ENCODE measurements at places on chromosomes 6 and 20. TPM values are rescaled to one million over a fixed set of nuclear protein-coding genes. Genes with fewer than 3 reads are reported as not detected.

- DNase-seq, result no peak
Observed at GRCh38 chr6:138035070-138035469, 72.1 kb downstream of the PERP start.

GRCh38 chr20:1269235-1269634, 3.1 kb downstream of the SNPH start:
- DNase-seq, result no peak

The TMX4 gene
- total RNA-seq, result 53.3 TPM

DNA sequence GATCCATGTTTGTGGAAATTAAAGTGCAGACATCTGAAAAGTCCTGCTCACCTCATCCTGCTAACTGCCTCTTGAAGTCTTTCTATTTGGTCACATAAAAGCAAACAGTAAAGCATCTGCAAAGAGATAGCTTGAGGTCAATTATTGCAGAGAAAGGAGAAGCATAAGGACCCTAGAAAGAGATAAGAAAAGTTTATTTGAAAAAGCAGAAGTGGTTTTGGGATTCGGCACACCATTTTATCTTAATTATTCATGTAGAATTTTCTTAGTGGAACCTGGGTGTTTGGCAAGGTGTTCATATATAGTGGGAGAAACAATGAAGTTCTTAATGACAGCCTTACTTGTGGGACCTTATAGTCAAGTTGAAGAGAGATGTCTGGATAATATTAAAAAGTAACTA, 280.8 kb downstream of the CENPW start:
- no peak for DNase-seq

DNA sequence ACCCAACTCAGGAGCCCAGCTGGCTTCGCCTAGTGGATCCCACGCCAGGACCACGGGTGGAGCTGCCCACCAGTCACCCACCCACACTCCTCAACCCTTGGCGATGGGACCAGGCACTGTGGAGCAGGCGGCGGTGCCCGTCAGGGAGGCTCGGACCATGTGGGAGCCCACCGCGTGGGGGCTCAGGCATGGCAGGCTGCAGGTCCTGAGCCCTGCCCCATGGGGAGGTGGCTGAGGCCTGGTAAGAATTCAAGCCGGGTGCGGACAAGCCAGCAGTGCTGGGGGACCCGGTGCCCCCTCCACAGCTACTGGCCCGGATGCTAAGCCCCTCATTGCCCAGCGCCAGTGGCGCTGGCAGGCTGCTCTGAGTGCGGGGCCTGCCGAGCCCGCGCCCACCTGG, 123.1 kb upstream of the LGSN start:
- no peak for DNase-seq

DNA sequence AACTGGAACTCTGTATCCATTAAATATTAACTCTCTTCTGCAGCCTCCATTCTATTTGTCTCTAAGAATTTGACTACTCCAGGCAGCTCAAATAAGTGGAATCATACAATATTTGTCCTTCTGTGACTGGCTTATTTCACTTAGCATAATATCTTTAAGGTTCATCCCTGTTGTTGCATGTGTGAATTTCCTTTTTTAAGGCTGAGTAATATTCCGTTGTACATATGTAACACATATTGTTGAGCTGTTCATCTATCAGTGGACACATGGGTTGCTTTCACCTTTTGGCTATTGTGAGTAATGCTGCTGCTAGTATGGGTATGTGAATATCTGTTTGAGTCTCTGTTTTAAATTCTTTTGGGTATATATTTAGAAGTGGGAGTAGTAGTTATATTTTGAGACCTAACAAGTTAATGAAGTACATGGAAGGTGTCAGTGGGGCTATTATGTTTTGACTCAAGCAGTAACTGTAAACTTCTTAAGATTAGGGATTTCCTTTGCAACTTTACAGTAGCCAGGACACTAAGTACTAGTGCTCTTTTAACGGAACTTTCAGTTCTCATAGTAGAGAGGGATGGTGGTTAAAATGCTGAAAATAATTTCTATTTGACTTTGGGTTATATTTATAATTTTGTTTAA, 29.7 kb upstream of the TMEM217 start:
- DNase-seq, result no peak

DNA sequence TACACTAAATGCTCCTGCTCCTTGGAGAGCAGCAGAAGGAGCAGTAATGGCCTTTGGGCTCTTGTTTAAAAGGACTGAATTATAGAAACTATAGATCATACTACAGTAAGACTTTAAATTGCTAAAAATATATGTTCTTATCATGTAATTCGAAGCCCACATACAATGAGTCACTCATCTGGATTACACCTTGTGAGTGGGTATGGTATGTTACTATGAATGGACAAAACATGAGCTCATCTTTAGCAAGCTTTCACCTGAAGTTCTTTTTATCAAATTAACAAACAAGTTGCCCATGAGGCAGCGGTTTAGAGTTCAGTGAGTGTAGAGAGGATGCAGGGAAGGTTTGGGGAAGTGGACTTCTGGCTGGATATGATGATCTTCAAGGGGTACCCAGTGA, 114.4 kb upstream of the CCN2 start:
- DNase-seq, result no peak

The SPDEF gene
- not detected for total RNA-seq

- no peak for DNase-seq
Observed at GRCh38 chr20:38723017-38723847, 1.1 kb upstream of the SLC32A1 start.

DNA sequence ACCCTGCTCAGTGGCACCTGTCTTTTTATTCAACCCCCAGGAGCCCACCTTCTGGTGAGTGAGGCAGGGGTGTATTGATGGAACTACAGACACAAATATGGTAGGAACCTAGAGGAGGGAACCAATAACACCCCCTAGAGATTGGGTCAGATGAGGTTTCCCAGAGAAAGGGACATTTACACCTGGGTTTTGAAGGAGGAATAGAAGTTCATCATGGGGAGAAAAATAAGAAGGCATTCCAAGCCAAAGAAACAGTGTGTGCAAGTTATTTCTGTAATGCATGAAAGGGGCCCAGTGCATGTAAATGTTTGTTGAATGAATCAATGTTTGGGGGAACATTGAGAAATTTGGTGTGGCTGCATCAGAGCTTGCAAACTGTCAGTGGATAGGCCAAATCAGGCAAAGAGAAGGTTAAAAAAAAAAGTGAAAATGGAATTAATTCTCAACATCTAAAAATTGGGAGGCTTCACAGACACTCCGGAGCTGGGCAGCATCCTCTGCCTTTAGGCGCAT, 11.1 kb upstream of the KIAA1755 start:
- no peak for DNase-seq

DNA sequence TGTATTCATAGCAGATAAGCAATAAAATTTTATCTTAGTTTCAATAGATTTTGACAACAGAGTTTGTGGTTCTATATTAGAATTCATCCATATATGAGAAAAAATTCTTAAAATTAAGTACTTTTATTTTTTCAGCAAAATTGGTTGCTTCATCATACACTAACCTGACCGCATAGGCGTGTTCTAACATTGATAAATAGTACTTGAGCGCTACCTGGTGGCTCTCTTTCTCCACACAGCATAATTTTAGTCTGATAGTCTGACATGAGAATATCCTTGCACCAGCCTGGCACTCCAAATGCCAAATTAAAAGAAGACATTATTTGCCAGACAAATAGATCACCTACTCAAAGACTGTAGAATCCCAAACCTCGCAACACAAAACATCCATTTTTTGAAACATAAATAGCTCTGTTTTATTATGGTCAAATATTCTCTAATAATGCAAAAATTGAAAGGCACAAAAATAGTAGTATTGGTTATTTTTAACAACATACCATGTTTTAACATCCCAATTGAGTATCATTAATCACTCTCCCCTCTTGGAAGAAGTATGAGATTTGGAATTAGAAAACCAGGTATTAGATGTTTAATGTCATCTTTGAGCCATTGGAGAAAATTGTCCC, 33.0 kb upstream of the FILIP1 start:
- no peak for DNase-seq

GRCh38 chr20:48031122-48031521, 245.8 kb upstream of the SULF2 start:
- DNase-seq, result no peak

GRCh38 chr20:5078399-5078958, 41.3 kb downstream of the PCNA start:
- DNase-seq, result peak; percentile 81

DNA sequence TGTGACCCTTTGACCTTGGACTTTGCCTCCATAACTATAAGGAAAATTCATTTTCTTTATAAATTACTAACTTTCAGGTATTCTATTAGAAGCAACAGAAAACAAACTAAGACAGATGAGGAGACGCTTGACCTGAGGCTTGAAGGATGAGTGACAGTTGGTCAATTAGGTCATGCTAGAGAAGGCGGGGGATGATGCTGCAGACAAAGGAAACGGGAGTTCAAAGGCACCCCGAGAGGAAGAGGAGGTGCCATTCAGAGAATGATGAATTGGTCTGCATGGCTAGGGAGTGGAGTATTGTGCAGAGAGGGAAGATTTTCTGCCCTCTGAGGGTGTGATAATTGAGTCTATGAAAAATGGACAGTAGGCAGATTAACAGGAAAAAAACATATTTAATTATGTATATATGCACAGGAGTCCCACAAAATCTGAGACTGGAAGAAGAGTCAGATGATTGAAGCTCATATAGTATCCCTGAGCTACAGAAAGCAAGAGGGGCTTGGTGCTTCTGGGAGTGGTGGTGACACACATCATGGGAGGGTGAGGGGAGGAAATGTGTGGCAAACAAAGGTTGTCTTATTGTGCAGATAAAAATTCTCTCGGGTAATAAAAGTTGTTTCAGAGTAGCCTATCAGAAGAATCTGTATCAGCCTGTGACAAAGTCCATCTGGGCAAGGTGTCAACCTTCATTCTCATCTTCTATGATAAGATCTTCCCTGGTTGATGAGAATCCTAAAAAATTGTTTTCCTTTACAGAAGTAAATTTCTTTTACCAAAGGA, 20.4 kb upstream of the FUCA2 start:
- DNase-seq, result no peak
